ENCODE measurements at places on chromosomes 5 and 9. TPM values are rescaled to one million over a fixed set of nuclear protein-coding genes. Genes with fewer than 3 reads are reported as not detected.
A peak's percentile ranks its signal among the peaks of the same experiment; 100 is the strongest.

DNA sequence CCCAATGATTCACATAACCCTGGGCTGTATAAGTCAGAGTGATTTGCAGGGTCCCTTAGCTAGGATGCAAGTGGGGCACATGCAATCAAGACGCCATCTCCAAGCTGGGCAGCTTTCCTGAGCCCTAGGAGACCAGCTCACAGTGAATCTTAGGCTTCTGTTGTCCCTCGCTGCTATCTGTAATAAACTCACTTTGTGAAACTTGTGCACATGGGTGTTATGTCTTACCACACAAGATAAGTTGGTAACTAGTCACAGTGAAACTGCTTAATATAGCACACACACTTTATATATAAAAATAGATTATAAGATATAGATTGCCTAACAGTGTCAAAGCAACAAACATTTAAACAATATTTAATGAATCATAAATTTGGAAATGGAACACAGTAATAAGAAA is 658.5 kb downstream of the SLCO4C1 start:
- DNase-seq: no peak

- no peak for DNase-seq
Measured at GRCh38 chr5:73030531-73030930, 74.7 kb downstream of the FCHO2 start.

DNA sequence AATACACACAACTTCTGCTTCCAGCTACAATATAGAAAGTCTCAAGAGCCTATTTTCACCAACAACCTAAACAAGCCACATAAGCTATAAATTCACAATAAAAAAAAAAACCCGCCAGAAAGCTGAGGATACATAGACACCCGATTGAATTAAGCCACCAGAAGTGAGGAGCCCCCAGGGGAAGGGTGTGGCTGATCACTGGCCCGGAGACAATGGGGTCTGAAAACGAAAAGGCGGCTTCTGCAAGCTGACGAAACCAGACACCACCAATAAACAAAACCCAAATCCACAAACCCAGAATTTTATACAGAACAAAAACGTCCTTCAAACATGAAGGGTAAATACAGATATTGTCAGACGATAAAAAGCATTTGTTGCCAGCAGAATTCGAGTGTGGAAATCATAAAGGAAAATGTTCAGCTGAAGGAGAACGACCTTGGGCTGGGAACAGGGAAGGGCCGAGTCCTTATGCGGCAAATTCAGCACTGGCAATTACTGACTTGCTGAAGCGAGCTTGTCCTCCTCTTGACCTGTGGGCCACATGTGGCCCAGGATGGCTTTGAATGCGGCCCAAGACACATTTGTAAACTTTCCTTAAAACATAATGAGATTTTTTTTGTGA is 39.6 kb upstream of the CEP72 start:
- DNase-seq: no peak

The MEGF9 gene
- 6.9 TPM for polyA plus RNA-seq

The FOXD4L3 gene
- polyA plus RNA-seq: not detected

- no peak for DNase-seq
Measured at GRCh38 chr9:68416936-68417564, 60.6 kb downstream of the PGM5 start.

The DDX4 gene
- 0.23 TPM for polyA plus RNA-seq

The TXNDC8 gene
- polyA plus RNA-seq: not detected

DNA sequence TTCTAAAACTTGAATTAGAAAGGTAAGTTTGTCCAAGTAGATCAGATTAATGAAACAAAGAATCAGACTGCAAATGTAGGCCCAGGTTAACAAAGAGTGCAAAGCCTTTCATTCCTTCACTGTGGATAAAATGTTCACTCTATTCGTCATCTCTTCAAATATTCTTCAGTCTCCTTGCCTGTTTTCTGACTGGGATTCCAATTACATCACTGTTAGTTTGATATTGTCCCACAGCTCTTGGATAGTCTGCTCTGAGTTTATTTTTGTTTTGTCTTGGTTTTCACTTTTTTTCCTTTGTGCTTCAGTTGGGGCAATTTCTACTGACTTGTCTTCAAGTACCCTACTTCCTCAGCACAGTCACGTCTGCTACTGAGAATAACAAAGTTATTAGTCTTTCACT is 38.5 kb upstream of the GZMA start:
- no peak for DNase-seq

GRCh38 chr9:13292782-13293181 is 13.3 kb upstream of the MPDZ start:
- no peak for DNase-seq

The CARTPT gene
- polyA plus RNA-seq: not detected

The PLAC8L1 gene
- 1.3 TPM for polyA plus RNA-seq

DNA sequence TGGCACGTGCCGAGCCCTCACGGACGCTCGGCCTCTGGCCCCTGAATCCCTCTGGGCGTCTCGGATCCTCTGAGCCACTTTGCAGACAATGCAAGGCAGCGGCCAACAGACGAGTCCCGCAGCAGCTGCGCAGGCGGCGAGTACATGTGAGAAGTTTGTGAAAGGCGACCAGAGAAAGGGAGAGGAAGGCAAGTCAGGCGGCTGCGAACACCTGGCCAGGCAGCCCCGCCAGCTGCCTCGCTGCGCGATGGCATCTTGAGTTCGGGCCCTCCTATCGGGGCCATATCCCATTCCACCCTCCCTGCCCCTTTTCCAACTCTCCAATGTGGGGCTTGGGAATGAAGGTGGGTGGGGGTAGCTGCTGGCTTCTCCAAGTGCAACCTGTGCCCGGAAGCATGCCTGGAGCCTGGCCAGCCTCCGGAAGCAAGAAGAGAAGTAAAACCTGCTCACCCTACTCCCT is 4.5 kb upstream of the POU4F3 start:
- no peak for DNase-seq

- DNase-seq: no peak
Measured at GRCh38 chr9:20749496-20750198, 65.6 kb downstream of the FOCAD start.

The TMEM252 gene
- 1.8 TPM for polyA plus RNA-seq

- DNase-seq: peak; percentile 15
Measured at GRCh38 chr5:179974946-179975712, 67.4 kb upstream of the TBC1D9B start.

The RNF130 gene
- polyA plus RNA-seq: 41.8 TPM

DNA sequence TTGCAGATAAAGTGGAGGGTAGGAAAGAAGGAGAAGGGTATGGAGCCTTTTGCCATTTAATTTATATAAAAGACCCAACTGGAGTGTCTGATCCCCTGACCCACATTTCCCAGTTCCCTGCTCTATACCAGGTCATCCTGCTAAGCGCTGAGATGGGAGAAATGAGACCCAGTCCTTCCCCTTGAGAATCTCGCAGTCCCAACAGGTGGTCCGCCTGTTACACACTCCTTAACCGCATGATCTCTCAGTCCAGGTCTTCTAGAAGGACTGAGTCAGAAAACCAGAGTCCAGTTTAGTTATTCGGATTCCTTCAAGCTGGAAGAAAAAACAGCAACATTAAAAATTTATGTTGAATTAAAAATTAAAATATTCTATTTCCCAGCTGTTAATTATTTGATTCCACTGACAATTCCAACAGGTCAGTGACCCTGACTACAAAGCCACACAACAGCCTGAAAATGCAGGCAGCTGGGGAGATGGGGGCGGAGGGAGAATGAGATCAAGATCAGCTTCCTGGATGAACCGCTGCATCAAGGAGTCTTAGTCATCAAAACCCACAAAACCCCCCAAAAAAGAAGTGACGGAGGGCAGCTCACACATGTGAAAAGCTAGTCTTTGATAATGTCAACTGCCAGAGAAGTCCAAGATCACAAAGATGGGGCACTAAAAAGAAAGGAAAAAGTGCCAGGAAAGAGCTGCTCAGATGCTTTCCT is 44.0 kb downstream of the GGTA1 start:
- DNase-seq: no peak

DNA sequence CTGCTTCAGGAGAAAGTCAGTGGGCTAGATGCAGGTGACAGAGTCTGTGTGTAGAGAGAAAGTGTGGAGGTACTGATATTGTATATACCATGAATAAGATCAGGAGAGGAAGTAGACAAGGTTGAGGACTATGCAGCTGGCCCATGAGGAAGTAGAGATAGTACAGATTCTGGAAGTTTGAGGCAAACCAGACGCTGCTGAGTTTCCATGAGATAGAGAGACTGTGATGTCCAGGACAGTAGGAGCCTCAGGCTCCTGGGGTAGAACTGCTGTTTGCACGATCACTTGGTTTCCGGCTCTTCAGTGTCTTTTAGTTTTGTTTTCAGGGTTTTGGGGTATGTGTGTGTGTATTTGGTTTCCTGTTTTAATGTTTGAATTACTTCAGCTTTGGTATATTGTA is 13.6 kb downstream of the OTULINL start:
- DNase-seq: no peak

GRCh38 chr5:134101686-134102439 is 12.6 kb upstream of the TCF7 start:
- no peak for DNase-seq
